ENCODE measurements at places on chromosomes 4 and X. TPM values are rescaled to one million over a fixed set of nuclear protein-coding genes. Genes with fewer than 3 reads are reported as not detected.

GRCh38 chrX:926991-927390, 285.5 kb downstream of the CRLF2 start:
- DNase-seq: no peak

DNA sequence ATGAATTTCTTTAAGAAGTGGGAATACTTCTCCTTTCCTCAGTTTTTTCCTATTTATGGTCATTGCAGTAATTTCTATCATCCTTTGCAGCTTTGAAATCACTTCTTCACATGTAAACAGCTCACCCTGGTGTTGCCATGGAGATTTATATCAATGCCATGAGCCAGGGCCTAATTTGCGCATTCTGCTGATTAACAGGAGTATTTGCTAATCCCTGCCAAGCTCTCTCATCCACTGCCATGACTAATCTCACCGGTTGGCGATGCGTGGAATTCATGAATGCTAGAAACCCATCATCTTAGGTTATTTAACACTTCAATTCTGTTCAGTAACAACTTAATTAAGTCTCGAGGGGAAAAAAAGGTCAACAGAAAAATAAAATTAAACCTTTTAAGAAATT, 11.8 kb upstream of the FGF13 start:
- DNase-seq: no peak

- DNase-seq: no peak
These were observed 74.7 kb downstream of the REPS2 start for GRCh38 chrX:17020851-17021821.

- no peak for DNase-seq
These were observed 256.2 kb downstream of the TRAM1L1 start for GRCh38 chr4:116829187-116829586.

Gene LINC00632
- total RNA-seq: 0.58 TPM

All from activated T-cell treated with anti-CD3 and anti-CD28 coated beads, Interleukin-2, amount 50 U/mL, for 72 hours (primary cell).